ENCODE measurements at places on chromosomes 1 and 21.

- DNase-seq = no peak
Observed at GRCh38 chr1:170836141-170836540, 99.2 kb upstream of the MROH9 start.

- DNase-seq = no peak
Observed at GRCh38 chr1:119924948-119925898, 28.9 kb upstream of the ADAM30 start.

- no peak for DNase-seq
Observed at GRCh38 chr1:12209495-12209832, 20.4 kb upstream of the VPS13D start.

DNA sequence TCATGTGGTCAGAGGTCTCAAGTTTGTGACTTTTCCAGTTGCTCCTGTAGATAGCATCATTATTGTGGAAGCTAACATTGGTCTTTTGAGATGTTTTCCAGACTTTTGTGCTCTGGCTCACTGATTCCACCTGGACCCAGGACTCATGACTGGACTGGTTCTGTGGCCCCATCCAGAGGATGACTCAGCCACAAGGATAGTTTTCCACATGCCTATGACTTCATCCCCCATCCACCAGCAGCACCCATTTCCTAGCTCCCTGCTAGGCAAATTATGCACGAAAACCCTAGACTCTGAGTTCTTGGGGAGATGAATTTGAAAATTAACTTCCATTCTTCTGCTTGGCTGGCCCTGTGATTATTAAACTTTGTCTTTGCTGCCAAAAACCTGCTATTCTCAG, 949.3 kb downstream of the MRPL39 start:
- DNase-seq = no peak

DNA sequence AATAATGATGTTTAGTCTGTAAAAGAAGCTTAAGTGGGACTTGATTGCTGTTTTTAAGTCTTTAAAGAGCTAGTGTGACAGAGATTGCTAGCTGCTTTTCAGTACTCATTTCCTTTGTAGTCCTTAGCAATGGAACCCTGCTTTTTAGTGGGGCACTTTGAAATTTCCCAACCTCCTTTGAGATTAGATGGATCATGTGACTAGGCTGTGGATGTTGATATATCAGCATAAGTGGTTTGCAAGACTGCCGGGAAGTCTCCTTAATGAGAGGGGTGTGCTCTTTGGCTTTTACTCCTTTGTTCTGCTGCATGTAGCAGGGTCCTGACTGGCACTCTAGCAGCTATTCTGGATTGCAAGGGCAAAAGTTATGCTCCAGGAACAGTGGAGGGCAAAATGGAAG, 11.2 kb upstream of the RCOR3 start:
- no peak for DNase-seq

GRCh38 chr1:233613252-233614172, at the start of gene KCNK1:
TSS of gene KCNK1 (plus strand) at chr1:233614106. CDS start at chr1:233614172, 66 bp downstream.
- DNase-seq = no peak

GRCh38 chr1:153880962-153881361, 41.8 kb downstream of the GATAD2B start:
- DNase-seq = peak; percentile 100

GRCh38 chr1:235415008-235415904, 48.0 kb downstream of the TBCE start:
- DNase-seq = no peak

GRCh38 chr21:33028773-33029384, 3.1 kb downstream of the OLIG2 start:
- DNase-seq = no peak

DNA sequence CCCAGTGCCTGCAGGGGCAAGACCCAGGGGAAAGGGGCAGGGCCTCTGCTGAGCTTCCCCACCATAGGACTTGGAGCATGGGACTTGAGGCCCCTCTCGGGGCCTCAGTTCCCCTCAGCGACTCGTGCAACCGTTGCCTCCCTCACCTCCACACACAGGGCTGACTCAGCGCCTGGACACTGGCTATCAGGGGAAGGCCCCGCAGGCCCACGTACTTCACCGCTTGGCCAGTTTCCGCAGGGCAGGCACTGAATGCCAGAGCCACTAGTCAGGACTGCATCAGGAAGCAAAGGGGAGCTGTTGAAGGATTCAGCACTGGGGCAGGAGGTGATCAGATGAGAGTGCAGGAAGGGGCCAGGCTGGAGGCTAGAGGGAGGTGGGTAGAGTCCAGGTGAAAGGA, 15.5 kb upstream of the FAM131C start:
- no peak for DNase-seq

- no peak for DNase-seq
Observed at GRCh38 chr1:235637756-235638534, 11.6 kb downstream of the GNG4 start.

DNA sequence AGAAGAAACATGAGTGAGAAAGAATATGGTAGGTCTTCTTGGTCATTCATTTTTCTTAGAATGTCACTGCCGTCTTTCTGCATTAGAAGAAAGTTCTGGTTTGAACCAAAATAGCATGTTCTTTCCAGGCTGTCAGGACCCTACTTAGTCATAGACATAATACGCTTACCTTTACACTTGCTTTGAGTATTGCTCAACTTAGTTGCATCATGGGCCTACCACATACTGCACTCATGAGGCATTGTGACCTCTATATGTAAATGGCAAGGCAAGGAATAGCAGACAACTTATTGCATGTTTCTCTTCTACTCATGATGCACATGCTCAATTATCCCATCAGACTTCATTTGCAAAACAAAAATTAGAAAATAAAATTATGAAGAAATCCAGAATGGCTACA, 415.0 kb downstream of the HLX start:
- no peak for DNase-seq

DNA sequence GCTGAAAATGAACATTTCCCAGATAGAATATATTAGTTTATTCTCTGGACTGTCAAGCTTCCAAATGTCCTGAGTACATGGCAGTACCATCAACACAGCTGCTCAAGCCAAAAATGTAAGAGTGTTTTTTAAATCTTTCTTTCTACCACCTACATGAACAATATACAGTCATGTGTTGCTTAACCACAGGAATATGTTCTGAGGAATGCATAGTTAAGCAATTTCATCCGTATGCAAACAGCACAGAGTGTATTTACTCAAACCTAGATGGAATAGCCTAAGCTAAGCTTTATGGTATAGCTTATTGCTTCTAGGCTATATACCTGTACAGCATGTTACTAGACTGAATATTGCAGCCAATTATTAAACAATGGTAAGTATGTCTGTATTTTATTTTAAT, 561.9 kb upstream of the ADGRL4 start:
- no peak for DNase-seq

GRCh38 chr1:219812086-219812485, 116.3 kb downstream of the SLC30A10 start:
- DNase-seq = no peak

DNA sequence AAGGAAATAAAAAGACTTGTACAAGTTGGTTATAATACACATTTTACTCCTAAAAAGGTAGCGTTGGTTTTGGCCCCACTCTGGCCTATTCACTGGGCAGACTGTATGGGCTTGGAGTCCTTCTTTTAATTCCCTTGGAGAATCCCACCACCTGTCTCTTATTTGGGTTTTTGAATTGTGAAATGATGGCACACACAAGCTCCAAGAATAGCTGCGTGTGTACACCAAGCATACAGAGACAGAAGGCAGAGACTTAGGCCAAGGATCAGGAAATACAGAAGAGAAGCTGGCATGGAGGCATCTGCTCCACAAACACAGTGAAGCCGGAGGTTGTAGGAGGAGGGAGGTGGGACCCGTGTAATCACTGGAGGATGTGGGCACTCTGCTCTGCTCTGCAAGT, 29.1 kb downstream of the DDR2 start:
- no peak for DNase-seq
